Activated T-helper 2 cell treated with anti-CD3 and anti-CD28 coated beads, Interferon-gamma antibody, Interleukin-2, Interleukin-4, amounts not matched to agents 10 μg/mL and 5 μg/mL and 100 μg/mL, durations not matched to agents 14 hours and 24 hours and 36 hours (primary cell): ENCODE measurements at places on chromosomes 6 and 20. TPM values are rescaled to one million over a fixed set of nuclear protein-coding genes. Genes with fewer than 3 reads are reported as not detected.

DNA sequence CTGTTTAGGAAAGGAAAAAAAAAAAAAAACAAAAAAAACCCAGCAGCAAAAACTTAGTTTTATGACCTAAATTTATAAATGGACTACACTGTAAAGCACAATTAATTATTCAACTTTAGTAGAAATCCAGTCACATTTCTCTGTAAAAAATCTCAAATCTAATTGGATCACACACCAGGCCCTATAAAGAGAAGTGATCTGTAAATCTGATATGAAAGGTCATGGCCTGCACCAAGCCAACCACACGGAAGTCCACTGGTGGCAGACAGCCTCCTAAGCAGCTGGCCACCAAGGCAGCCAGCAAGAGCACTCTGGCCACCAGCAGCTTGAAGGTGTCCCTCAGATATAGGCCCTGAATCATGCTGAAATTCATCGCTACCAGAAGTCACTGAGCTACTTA, 131.6 kb downstream of the HFE start:
- DNase-seq = no peak

DNA sequence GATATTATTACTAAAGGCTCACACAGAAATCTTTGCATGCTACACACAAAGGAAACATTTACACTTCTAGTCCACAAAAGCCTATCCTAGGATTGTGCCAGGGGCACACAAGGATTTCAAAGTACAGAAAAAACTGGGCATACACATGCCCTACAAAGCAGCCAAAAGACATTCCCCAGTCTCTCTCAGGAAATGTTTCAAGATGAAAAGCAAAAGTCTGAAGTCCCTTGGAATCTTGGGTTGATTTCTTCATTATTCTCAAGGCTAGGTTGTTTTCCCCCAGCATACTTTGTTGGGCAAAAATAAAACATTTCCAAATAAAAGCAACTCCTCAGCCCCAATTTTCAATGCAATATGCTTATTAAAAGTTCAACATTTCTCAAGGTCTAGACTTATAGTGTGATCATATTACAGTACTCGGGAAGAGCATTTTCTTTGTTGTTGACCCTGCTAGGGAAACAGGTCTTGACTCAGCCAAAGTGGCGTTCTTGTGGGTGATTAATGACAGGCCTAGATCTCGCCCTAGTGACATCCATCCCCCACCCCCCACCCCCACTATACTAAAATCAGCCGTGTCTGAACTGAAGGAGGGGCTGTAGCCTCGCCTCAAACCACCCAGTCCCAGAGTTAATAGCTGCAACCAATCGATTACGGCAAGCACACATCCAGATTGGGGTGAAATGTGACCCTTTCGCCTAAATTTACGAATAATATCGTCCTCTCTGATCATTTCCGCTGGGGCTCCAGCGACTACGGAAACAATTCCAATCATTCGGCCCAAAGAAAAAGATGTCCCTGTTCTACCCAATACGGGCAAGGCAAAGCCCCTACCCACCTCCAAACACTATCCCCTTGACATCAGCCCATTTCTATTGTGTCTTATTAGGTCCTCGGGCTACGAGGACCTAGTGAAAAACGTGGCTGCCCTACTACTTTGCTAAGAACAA, 1.4 kb downstream of the AKIRIN2 start:
- peak; percentile 18 for DNase-seq

GRCh38 chr20:49570828-49571552, 3.1 kb upstream of the PTGIS start:
- DNase-seq = no peak

- no peak for DNase-seq
Measured at GRCh38 chr6:37512400-37513011, 12.8 kb upstream of the CCDC167 start.

DNA sequence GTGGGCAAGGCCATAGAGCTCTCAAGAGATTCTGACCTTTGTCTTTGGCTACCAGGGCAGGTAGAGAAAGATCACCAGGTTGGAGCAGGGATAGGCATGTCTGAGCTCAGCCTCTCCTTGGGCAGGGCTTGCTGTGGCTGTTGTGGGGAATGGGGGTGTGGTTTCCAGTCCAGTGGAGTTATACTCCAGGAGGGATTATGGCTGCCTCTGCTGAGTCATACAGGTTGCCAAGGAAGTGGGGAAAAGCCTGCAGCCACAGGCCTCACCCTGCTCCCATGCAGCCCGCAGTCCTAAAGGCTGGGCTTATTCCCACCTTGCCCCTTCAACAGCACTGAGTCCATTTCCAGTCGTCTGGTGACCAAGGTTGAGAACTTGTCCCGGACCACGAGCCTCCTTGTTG, 21.9 kb downstream of the MEP1A start:
- DNase-seq = no peak

DNA sequence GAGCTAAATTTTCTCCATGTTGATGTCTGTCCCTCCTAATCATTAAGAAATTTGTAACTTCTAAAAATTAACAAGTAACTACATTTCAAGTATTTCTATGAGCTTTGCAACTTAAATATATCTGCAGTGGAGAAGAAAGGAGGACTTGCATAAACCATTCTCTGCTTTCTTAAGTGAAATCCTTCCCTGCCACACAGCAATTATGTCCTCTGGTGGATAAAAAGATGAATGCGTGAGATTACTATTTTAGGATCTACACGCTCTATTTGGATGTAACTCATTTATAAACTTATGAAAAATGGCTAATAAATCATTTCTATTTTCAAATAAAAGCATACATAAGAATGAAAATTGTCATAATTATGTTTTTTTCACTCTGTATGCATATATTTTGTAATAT, 338.0 kb upstream of the PTCHD4 start:
- DNase-seq = no peak

DNA sequence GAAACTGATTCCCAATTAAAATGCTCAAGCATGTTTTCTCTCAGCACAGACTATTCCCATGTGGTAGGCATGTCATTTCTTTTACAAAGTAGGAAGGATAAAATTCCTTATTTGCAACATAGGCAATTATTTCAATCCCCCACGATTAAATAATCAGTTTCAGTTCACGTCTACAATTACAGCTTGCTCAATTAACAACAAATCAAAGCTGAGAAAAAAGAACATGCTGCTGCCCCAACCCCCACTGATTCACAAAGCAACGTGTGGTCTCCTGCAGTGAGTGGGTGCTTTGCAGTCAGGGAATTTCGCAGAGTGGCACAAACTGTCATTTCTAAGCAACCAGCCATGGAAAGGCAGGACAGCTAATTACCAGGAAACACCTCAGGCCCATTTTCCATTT, 17.0 kb downstream of the RNASET2 start:
- DNase-seq = no peak

GRCh38 chr6:157514659-157515496, 133.9 kb downstream of the ZDHHC14 start:
- DNase-seq = no peak

GRCh38 chr6:161394437-161394836, 120.6 kb upstream of the AGPAT4 start:
- DNase-seq = no peak

DNA sequence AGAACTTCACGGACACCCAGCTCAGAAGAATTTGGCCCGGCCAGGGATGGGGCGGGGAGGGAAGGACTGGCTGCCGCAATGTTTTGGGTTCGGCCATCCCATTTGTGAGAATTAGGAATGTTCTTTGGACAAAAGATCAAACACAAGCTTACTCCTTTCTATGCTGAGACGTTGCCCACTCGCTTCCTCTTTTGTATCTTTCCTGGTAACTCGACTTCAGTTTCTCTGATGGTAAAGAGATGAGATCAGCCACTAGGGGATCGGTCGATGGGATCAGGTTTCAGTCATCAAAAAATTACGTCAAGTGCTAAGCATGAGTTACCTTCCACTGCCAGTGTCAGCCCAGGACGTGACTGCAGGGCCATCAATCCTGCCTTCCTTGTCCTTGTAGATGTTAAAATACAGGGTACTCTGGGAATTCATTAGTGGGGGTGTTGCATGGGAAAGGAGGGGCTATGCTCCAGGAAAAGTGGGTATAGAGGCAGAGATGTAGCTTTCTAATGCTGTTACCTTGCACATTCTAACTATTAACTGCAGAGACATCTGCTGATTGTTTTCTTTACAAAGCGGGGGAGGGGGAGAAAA, 190.2 kb downstream of the TSHZ2 start:
- DNase-seq = no peak

DNA sequence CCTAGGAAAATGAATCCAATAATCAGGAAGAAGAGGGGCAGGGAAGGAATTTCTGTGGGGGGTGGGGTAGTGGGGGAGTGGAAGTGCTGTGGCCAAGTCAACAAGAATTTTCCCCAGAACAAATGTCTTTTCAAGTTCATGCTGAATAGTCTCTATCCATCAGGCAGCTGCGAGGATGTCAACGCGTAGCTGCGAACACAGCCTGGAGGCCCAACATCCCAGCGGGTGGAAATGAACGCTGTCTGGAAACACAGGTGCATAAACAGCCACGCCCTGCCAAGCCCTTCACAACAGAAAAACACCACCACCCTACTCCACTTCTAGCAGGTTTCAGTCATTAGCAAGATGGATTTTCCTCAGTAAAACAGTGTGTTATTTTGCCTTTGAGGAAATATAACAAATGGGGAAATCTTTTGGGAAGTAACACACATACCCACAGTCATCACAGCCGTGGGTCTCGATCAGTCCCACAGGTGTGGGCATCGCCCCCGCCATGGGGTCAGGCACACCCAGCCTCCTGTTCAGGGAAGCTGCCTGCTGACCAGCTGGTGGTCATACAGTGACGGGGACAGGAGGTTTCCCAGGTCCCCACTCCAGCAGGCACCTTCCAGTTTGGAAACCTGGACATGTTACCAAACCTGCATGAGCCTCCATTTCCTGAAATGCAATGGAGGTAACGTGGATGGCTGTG, 112.1 kb upstream of the THBS2 start:
- DNase-seq = no peak

DNA sequence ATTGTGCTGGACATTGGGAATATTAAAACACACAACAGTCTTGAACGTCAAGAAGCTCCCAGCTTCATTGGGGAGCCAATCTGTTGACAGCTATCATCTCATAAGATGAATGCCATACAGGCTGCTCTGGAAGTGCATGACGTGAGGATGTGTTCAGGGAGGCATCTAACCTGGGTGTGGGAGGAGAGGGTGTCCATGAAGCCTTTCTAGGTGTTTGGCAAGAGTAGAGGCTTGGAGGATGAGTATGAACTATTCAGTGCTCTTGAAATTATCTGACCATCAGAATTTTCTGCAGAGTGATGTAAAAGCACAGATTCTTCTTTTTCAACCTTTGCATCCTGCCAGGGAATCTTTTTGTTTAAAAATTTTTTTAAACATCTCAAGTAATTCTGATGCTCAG, 11.6 kb downstream of the AKAP7 start:
- DNase-seq = no peak

DNA sequence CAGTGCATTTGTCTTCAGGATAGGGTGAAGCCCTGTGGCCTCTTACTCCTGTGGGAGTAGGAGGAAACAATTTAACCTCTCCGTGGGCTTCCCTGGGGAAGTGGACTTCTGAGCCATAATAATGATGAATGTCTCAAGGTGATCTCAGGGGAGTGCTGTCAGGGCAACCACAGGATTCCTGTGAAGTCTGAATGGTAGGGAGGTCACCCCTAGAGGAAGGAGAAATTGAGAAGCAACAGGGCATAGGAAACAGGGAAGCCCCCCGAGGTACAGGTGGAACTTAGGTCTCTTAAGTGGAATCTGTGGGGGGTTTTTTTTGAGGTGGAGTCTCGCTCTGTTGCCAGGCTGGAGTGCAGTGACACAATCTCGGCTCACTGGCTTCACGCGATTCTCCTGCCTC, 26.9 kb downstream of the STK35 start:
- no peak for DNase-seq

DNA sequence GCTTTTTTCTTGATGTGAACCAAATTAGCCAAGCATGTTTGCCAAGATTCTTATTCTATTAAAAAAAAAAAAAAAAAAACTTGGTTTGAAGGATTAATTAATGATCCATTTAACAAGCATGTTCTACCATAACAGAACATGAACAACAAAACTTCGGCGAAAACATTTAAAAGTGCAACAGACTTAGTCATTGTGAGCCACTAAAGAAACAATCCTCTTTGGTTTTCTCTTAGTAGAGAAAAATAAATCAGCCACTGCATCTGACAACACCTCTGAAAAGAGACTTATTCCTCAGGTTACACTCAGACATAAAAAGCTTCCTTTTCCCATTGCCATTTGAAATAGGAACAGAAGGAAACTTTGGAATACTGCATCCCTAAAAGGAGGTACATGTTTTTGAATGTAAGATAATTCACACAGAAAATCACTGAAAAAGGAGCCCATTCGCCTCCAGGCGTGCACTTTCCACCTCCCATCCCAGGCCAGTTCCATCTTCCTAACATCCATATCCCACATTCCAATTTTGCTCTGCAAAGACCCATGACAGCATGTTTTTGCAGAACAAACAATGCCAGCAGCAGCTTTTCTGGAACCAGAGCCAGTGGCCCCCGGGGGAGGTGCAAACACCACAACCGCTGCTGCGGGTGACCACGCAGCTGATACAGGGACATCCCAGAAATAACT, 79.5 kb downstream of the ZMYND8 start:
- DNase-seq = no peak

DNA sequence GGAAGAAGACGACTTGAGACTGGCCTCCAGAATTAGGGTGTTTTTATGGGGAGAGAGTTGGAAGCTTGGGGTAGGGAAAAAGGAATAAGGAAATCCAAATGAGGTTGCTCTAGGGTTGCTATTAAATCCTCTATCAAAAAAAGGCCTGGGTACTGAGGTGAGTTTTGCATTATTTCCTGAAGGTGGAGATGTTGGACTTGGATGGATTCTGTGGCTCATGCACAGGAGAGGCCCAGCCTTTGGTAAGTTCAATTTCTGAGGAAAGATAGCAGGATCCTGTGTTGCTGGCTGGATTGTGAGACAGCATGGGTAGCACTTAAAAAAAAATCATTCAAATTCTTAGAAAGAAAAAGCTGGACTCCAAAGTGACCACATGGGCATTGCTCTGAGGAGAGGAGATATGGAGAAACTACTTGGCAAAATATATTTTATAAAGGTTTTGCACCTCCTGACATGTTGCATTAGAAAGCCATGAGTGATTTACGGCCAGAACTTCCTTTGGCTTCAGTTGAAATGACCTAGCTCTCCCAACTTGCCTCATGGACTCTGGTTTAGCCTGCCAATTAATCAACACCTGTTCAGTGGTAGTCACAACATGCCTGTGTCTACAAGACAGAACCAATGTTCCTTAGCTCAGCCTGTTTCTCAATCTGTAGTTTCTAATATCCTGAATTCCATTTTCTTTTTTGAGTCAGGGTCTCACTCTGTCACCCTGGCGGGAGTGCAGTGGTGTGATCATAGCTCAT, 152.1 kb upstream of the RALGAPA2 start:
- DNase-seq = no peak

- DNase-seq = peak; percentile 13
Measured at GRCh38 chr6:99151634-99152346, 197.7 kb downstream of the FAXC start.

EPB41L1 gene
- total RNA-seq = 0.41 and 0.46 TPM in 2 replicates

GFOD1 gene
- total RNA-seq = 4.6 and 4.8 TPM in 2 replicates

CCDC170 gene
- not detected in 2 replicates for total RNA-seq

PI16 gene
- not detected in 2 replicates for total RNA-seq

VWA7 gene
- total RNA-seq = 5.6 and 5.9 TPM in 2 replicates

BPIFB1 gene
- total RNA-seq = not detected in 2 replicates

TNNC2 gene
- total RNA-seq = 0.28 TPM in 1 of 2 replicates, not detected in the other
